ENCODE measurements at places on chromosomes 11 and 22. TPM values are rescaled to one million over a fixed set of nuclear protein-coding genes. Genes with fewer than 3 reads are reported as not detected.

Gene SEPTIN5
- 0.75 TPM for total RNA-seq

Gene PANX3
- not detected for total RNA-seq

Gene TOMM22
- total RNA-seq, result 53.7 TPM

Gene SYCE3
- total RNA-seq, result not detected

Gene MMP13
- total RNA-seq, result not detected

Gene GLYAT
- total RNA-seq, result not detected

Gene ANKK1
- 1.6 TPM for total RNA-seq
